ACHN (cell line): ENCODE measurements at places on chromosomes 11 and 22.

GRCh38 chr11:112156956-112157766 is 6.7 kb downstream of the IL18 start:
- peak; percentile 98 for DNase-seq

DNA sequence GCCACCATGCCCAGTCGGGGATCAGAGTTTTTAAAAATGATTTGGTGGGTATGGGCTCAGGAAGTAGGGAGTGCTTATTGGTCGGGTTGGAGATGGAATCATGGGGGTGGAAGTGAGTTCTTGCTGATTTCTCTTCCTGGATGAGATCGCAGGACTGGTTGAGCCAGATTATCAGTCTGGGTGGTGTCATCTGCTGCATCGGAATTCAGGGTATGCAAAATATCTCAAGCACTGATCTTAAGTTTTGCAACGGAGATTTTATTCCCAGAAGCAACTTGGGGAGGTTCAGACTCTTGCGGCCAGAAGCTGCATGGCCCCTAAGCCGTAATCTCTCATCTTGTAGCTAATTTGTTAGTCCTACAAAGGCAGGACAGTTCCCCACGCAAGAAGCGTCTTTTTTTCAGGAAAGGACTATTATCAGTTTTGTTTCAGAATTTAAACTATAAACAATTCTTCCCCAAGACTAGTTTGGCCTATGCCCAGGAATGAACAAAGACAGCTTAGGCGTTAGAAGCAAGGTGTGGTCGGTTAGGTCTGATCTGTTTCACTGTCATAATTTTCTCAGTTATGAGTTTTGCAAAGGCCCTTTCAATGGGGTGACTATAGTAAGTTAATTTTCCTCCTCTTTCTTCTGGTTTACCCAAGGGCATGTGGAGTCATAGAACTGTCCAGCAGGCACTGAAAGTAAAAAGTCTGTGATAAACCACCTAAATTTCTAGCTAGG is 1.4 kb upstream of the PIWIL3 start:
- no peak for DNase-seq

- peak; percentile 67 for DNase-seq
These were observed 14.2 kb downstream of the TXN2 start for GRCh38 chr22:36467042-36467810.

- no peak for DNase-seq
These were observed 82.6 kb downstream of the UBASH3B start for GRCh38 chr11:122737951-122738693.

GRCh38 chr11:112997857-112998466 is 36.7 kb downstream of the NCAM1 start:
- no peak for DNase-seq

GRCh38 chr11:128453444-128454336 is 133.7 kb downstream of the ETS1 start:
- DNase-seq = peak; percentile 19

DNA sequence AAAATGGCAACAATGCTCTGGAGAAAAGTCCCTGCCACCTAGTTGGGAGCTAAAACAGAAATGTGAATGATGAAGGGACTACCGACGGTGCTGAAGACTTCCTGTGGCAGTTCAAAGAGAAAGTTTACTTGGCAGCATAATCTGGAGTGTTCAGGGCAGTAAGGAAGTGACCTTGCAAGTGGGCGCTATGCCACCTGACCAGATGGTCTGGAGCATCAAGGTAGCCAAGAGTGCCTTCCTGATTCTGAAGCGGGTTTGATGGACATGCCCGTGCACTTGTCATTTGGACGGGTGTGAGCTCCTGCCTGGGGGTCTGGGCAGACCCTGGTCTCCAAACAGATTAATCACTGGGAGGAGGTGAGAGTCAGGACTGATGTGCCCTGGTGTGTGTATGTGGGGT is 1.8 kb upstream of the SNX19 start:
- no peak for DNase-seq

GRCh38 chr11:115496892-115497291 is 7.3 kb downstream of the CADM1 start:
- DNase-seq = peak; percentile 17

- DNase-seq = peak; percentile 57
These were observed 9.4 kb upstream of the SF1 start for GRCh38 chr11:64787526-64788320.

DNA sequence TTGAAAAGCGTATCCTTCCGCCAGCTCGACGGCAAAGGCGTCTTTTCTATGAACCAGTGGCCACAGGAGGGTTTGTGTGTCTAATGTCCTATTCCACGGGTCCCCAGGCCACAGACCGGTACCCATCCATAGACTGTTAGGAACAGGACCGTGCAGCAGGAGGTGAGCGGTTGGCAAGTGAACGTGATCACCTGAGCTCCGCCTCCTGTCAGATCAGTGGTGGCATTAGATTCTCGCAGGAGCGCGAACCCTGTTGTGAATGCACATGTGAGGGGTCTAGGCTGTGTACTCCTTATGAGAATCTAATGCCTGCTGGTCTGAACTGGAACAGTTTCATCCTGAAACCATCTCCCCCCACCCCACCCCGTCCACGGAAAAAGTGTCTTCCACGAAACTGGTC is 62.7 kb upstream of the KCNQ1OT1 start:
- DNase-seq = no peak

- DNase-seq = no peak
These were observed 71.2 kb downstream of the MYO7A start for GRCh38 chr11:77199137-77199745.

DNA sequence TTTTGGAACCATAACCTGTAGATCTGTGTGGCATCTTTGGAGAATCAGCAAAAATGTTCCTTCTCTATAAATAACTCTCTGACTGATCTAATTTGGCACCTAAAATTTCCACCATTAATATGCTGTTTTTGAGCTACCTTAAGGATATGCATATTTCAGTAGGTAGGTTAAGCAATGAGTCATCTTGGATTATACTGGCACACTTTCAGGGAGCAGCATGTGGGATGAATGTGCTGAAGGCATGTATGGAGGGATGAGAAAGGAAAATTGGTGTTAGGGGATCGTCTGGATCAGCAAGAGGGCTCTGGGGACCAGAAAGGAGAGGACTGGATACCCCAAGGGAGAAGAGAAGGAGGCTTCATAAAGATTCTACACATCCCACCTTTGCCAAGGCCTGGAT is 44.6 kb upstream of the ELF5 start:
- DNase-seq = no peak

DNA sequence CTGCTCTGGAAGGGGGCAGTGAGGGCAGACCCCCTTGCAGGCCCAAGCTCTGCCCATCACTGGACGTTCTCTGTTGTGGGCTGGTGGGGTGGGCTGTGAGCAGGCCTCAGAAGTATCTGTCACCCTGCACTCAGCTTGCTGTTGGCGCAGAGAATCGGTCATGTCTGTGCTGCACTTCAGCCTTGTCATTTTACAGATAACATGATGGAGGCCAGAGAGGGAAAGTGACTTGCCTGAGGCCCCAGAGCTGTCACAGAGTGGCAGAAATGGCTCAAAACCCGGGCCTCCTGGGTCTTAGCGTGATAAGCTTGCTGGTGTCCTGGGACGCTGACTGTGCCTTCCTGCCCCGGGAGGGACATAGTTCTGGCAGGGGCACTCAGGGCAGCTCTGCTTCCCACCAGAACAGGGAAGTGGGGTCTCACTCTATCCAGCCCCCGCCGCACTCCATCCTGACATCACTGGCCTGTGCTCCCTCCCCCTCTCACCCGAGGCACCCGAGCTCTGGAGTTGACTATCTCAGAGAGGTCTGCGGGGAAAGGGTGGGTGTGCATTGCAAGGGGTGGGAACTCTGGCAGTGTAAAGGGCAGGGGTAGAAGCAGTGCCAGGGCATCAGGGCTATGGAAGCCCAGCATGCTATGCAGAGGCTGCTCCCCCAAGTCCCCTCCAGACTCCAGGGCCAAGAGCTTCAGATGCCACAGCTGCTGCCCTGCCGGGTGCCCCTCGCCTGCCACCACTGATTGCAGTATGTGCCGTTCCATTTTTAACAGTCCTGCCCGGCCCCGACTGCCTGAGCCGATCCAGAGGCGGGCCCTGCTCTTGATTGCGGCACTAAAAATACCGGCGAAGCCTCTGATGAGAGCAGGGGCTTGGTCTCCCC is 50.4 kb upstream of the NECTIN1 start:
- DNase-seq = no peak

DNA sequence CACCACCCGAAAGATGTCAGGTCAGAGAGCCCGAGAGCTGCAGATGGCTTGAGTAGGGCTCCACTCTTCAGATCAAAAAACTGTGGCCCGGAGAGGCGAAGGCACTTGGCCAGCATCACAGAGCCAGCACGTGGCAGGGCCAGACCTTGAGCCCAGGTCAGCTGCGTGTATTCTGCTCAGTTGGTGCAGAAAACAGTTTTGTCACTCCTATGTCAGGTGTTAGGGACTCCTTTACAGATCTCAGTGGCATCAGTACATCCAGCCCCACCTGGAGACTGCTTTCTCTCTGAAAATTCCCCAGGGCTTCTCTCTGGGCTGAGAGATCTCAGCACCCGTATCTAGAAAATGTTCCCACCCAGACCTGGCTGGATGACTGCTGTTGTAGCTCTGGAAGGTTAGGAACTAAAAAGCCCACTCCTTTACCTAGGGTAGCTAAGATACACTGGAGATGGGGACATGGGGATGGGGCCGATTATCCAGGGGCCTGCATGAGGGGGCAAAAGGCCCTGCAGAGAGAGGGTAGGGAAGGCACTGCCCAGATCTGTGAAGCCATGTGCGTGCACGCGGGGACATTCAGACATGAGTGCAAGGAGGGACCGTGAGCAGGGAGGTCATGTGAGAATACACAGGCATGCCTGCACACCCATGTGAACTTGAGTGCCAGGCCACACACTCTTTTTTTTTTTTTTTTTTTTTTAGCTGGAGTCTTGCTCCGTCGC is 3.4 kb downstream of the APOA1 start:
- DNase-seq = no peak

GRCh38 chr11:64546600-64546999 is 44.4 kb upstream of the SLC22A12 start:
- no peak for DNase-seq

- no peak for DNase-seq
These were observed 13.0 kb downstream of the SCN4B start for GRCh38 chr11:118139578-118139977.
